ENCODE measurements at places on chromosomes 5 and 9.

DNA sequence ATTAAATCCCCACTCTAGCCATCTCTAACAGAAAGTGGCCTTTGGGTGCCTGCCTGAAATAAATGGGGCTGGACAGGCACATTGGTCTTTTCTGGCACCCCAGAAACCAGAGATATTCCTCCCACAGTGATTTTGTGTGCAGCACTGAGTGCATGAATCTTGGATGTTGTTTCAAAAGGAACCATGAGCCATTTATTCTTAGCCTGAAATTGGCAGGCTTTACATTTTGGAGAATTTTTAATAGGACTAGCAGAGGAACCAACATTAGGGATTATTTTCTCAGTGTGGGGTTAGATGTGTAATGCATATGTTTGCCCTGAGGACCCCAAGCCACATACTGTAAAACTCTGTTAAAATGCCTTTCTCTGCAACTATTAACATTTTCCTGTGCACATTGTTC lies 451.3 kb downstream of the NFIB start:
- H3K4me1 ChIP-seq = no peaks in the 10 kb centered on the region
- no peaks in the 10 kb centered on the region for H3K27me3 ChIP-seq
- no peak for DNase-seq
- H3K36me3 ChIP-seq = no peaks in the 10 kb centered on the region
- no peak overlapping the region for H3K27ac ChIP-seq
- no peak overlapping the region for H3K4me3 ChIP-seq

GRCh38 chr9:109286981-109287380 lies 33.9 kb downstream of the EPB41L4B start:
- DNase-seq = no peak
- no peak overlapping the region for H3K27ac ChIP-seq
- no peaks in the 10 kb centered on the region for H3K4me1 ChIP-seq
- H3K36me3 ChIP-seq = no peaks in the 10 kb centered on the region
- H3K4me3 ChIP-seq = no peak overlapping the region

DNA sequence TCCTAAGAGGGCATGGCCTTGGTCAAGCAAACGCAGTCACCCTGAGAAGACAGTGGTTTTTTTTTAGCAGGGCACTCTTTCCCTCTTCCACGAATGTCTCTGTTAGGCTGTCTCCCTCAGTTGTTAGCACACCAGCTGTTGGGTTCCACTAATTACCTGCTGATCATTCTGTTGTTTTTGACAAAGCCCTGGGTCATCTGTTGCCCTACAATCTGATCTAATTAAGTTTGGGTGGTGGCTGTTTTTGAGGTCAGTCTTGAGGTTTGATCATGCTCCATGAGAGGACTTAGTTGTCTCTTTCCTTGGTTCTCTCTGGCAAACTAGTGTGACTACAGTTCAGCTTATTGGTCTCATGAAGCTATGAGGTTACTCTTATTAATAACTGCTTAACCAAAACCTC lies 5.0 kb upstream of the PTPDC1 start:
- no peaks in the 10 kb centered on the region for H3K27me3 ChIP-seq
- no peak for DNase-seq
- no peak overlapping the region for H3K4me3 ChIP-seq
- no peaks in the 10 kb centered on the region for H3K4me1 ChIP-seq

GRCh38 chr9:79719989-79720388 lies 148.2 kb downstream of the TLE4 start:
- no peak overlapping the region for H3K27ac ChIP-seq
- no peaks in the 10 kb centered on the region for H3K4me1 ChIP-seq
- H3K36me3 ChIP-seq = peaks cover 45% of the 10 kb centered on the region
- H3K27me3 ChIP-seq = no peaks in the 10 kb centered on the region
- no peak for DNase-seq

DNA sequence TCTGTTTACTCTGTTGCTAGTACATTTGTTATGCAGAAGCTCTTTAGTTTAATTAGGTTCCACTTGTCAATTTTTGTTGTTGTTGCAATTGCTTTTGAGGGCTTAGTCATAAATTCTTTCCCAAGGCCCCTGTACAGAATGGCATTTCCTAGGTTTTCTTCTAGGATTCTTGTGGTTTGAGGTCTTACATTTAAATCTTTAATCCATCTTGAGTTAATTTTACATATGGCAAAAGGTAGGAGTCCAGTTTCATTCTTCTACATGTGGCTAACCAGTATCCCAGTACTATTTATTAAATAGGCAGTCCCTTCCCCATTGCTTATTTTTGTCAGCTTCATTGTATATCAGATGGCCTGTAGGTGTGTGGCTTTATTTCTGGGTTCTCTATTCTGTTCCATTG lies 792.4 kb downstream of the PTPRD start:
- H3K4me3 ChIP-seq = no peak overlapping the region
- no peaks in the 10 kb centered on the region for H3K4me1 ChIP-seq
- H3K27me3 ChIP-seq = peaks cover 3% of the 10 kb centered on the region

- H3K4me3 ChIP-seq = no peak overlapping the region
- no peaks in the 10 kb centered on the region for H3K36me3 ChIP-seq
- H3K4me1 ChIP-seq = no peaks in the 10 kb centered on the region
- H3K27ac ChIP-seq = no peak overlapping the region
Observed at GRCh38 chr5:33379757-33380156, 61.0 kb upstream of the TARS1 start.

DNA sequence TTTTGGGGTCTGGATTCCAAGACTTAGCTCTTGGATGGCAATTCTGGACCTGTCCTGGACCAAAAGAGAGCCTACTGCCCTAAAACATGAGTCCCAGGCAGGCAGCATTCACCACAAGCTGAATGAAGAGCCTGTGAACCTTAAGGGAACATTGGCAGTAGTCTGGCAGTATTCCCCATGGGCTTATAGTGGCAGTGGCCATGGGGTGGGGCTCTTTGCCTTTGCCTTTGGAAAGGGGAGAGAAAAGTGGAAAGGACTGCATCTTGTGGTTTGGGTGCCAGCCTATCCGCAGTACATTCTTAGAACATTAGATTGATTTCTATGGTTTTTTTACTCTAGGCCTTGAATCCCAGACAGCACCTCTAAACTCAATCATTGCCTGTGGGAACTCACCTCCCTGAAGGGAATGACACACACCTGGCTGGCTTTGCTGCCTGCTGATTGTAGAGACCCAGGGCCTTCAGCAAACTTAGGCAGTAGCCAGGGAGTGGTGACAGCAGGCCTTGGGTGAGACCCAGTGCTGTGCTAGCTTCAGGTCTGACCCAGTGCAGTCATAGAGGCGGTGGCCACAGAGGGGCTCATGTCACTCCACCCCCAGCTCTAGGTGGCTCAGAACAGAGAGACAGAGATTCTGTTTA lies 216.3 kb downstream of the CETN3 start:
- no peak overlapping the region for H3K4me3 ChIP-seq
- H3K4me1 ChIP-seq = no peaks in the 10 kb centered on the region
- no peak for DNase-seq
- no peaks in the 10 kb centered on the region for H3K36me3 ChIP-seq
- no peak overlapping the region for H3K27ac ChIP-seq
- H3K27me3 ChIP-seq = peaks cover 25% of the 10 kb centered on the region

DNA sequence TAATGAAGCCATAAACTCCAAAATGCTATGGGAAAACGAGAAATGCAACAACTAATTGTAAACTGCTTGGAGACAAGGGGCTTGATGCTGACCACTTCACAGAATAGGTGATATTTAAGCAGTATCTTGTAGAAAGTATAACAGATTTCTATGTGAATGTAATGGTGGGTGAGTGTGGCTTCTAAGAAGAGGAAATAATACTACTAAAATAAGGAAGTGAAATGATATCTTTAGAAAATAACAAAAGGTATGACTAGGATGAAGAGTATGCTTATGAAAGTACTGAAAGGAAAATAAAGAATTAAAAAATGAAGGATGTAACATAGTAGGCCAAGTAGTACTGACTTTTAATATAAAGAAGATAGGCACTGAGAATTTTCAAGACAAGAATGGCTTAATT lies 94.2 kb downstream of the AGTPBP1 start:
- no peaks in the 10 kb centered on the region for H3K27me3 ChIP-seq
- H3K4me3 ChIP-seq = no peak overlapping the region
- H3K27ac ChIP-seq = no peak overlapping the region
- H3K36me3 ChIP-seq = peaks cover 70% of the 10 kb centered on the region
- H3K4me1 ChIP-seq = no peaks in the 10 kb centered on the region

DNA sequence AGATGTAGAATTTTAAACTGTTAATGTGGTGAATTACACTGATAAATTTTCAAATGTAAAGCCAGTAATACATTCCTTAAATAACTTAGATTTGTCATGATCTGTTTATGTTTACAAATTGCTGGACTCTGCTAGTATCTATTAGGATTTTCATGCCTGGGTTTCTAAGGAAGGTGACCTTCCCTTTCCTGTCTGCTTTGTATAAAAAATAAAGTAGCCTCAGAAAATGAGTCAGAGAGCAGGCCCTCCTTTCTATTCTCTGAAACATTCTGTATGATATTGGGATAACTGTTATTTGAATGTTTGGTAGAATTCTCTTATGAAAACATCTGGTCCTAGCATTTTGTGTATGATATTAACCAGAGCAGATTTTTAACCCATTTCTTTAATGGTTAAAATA lies 255.3 kb downstream of the SYK start:
- H3K36me3 ChIP-seq = no peaks in the 10 kb centered on the region
- no peaks in the 10 kb centered on the region for H3K4me1 ChIP-seq
- no peak for DNase-seq
- no peak overlapping the region for H3K4me3 ChIP-seq

- no peaks in the 10 kb centered on the region for H3K36me3 ChIP-seq
- H3K27ac ChIP-seq = no peak overlapping the region
- no peak for DNase-seq
Observed at GRCh38 chr5:107418902-107419301, 251.8 kb downstream of the EFNA5 start.

GRCh38 chr5:132771503-132771998 lies 5.5 kb downstream of the SEPTIN8 start:
- no peaks in the 10 kb centered on the region for H3K27me3 ChIP-seq
- H3K27ac ChIP-seq = no peak overlapping the region
- H3K4me1 ChIP-seq = peaks cover 9% of the 10 kb centered on the region

GRCh38 chr5:139204196-139204595 lies 6.0 kb upstream of the SIL1 start:
- DNase-seq = no peak
- no peaks in the 10 kb centered on the region for H3K36me3 ChIP-seq
- H3K27me3 ChIP-seq = no peaks in the 10 kb centered on the region

GRCh38 chr9:16213781-16214515 lies 656.5 kb downstream of the BNC2 start:
- peaks cover 5% of the 10 kb centered on the region for H3K27me3 ChIP-seq
- no peak overlapping the region for H3K27ac ChIP-seq
- DNase-seq = no peak
- H3K36me3 ChIP-seq = no peaks in the 10 kb centered on the region

DNA sequence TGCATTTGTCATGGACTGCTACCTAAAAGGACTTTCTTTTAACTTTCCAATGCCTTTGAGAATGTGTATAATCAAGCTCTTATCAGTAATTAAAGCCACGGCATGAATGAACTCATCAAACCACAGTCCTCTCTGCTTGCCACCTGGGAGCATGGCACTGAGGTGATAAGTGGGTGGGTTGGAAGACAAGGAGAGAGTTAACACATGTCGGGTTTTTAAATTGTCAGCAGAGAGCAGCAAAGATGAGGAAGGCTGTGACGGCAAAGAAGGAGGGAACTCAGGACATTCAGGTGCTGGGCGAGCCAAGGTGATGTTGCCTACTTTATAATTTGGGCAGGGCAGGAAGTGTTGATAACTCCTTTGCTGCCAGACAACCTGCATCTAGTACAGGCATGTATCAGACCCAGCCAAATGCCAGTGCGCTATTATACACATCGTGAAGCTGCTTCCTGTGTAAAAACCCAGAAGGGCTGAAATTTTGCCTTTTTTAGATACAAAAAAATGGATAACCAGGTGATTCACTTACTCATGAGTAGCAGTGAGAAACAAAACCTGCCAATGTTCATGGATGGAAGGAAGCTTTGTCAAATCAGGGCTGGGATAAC lies 269.1 kb downstream of the KIF4B start:
- no peaks in the 10 kb centered on the region for H3K4me1 ChIP-seq
- no peak overlapping the region for H3K4me3 ChIP-seq
- peaks cover 60% of the 10 kb centered on the region for H3K27me3 ChIP-seq
- no peak for DNase-seq
- H3K36me3 ChIP-seq = no peaks in the 10 kb centered on the region

DNA sequence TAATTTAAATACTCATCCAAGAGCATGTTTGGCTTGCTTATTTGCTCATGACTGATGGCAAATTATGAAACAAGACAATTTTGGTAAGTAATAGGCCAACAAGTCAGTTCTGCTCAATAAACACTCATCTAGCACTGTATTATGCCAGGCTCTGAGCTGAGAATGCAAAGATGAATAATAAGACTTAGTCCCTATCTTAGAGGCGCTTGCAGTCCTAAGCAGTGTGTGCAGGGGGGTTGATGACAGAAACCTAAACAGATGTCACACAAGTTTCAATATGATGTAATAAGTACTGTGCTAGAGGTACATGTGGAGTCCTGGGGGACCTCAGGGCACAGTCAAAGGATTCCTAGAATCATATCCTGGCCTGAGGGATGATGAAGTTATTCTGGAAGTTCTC lies 287.6 kb upstream of the ADRA1B start:
- peaks cover 2% of the 10 kb centered on the region for H3K36me3 ChIP-seq
- H3K4me3 ChIP-seq = no peak overlapping the region
- peaks cover 10% of the 10 kb centered on the region for H3K27me3 ChIP-seq
- no peak for DNase-seq
- no peaks in the 10 kb centered on the region for H3K4me1 ChIP-seq
- H3K27ac ChIP-seq = no peak overlapping the region

DNA sequence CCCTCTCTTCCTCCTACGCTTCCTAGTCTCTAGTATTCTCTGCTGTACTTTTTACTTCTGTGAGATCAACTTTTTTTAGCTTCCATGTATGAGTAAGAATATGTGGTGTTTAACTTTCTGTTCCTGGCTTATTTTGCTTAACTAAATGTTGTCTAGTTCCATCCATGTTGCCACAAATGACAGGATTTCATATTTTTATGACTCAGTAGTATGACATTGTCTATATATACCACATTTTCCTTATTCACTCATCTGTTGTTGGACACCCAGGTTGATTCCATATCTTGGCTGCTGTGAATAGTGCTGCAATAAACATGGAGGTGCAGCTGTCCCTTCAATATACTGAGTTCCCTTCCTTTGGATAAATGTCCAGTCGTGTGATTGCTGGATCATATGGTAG lies 34.8 kb downstream of the FGD3 start:
- H3K4me3 ChIP-seq = no peak overlapping the region
- H3K36me3 ChIP-seq = peaks cover 81% of the 10 kb centered on the region
- H3K27me3 ChIP-seq = no peaks in the 10 kb centered on the region

DNA sequence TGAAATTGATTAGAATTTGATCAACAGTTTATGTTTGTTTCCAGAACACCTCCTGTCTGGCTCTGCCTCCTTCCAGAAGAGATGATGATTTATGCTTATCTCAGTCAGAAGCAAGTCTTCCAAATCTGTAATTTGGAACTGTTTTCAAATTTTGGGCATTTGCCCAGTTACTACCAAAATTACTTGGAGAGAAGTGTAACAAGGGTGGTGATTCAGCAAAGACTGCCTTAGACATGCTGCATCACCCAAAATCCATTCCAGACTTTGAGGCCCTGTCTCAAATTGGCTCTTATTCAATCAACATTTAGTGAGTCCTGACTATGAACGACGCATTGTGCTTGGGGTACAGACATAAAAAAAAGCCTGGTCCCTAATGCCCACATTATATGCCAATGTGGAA lies 89.4 kb downstream of the SH3TC2 start:
- H3K36me3 ChIP-seq = no peaks in the 10 kb centered on the region
- peaks cover 5% of the 10 kb centered on the region for H3K27me3 ChIP-seq
- peaks cover 2% of the 10 kb centered on the region for H3K4me1 ChIP-seq
- DNase-seq = no peak

- no peak overlapping the region for H3K27ac ChIP-seq
- no peaks in the 10 kb centered on the region for H3K36me3 ChIP-seq
- H3K27me3 ChIP-seq = peaks cover 53% of the 10 kb centered on the region
Observed at GRCh38 chr5:56561-57290, 35.2 kb upstream of the PLEKHG4B start.
